ENCODE measurements at places on chromosomes 11 and 22.

GRCh38 chr22:28151151-28151816, 232.2 kb upstream of the PITPNB start:
- DNase-seq = no peak

- no peak for DNase-seq
Observed at GRCh38 chr11:28966951-28967350, 858.8 kb downstream of the METTL15 start.

DNA sequence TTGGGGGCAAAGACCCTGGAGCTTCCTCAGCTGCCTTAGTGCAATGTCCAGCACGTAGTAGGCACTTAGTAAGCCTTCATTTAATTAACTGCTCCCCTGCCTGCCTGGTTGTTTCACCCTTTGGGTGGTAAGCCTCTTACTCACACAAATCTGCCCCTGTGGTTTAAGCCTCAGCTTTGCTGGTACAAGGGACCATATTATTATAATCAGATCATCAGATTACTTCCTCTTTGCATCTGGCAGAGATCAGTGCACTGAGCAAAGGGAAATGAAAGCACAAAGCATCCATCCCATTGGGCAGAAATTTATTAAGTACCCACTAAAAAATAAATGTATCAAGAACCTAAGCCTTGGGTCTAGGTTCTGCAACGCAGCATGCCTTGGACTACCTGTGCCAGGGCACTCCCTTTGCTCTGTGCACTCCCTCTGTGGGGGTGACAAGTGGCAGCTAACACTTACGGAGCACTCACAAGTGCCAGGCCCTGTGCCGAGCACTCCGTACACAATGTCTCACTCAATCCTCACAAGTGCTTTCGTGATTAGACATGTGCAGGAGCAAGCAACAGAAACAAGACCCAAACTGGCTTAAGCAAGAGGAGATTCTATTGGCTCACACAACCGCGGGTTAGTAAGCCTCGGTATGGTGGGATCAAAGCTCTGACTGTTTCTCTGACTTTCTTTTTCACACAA, 34.9 kb upstream of the DAGLA start:
- no peak for DNase-seq

DNA sequence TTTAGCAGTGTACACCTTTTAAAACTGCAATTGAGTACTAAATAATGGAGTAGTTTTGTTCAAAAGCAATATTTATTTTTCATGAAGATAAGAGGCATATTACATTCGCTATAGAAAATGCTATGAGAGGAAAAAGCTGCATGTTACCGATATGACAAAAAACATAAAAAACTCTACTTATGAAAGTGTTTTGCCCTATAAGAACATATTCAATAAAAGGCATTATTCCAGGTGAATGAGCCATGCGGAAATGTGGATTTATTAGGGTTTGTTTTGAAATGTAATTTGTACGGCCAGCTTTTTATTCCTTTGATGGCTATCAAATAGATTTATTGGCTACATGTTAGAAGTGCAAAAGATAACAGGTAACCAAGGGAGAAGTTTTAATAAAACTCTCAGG, 129.3 kb upstream of the DDI1 start:
- no peak for DNase-seq

DNA sequence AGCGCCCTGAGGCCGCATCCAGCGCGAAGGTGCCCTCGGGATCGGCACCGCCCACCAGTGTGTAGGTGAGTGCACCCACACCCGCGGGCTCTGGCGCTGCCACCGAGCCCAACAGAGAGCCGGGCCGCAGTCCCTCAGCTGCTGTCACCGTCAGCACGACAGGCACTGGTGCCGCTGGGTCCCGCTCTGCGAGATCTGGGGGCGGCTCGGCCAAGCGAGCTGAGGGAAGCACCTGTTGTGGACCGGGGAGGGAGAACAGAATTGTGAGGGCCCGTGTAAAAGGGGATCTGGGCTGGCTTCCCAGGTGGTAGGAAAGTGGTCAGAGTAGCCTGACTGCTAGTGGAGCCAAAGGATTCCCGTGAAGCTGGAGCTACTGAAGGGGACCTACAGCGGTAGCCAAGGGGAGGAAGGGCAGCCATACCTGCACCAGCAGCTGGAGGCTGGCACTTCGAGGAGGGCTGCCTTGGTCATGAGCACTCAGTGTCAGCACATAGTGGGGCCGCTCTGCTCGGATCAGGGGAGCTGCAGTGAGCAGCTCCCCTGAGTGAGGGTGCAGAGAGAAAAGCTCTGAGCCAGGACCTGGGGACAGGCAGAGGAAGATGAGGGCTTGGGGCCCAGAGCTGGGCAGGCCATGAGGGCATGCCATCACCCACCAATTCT, 11.5 kb upstream of the TPP1 start:
- DNase-seq = no peak

DNA sequence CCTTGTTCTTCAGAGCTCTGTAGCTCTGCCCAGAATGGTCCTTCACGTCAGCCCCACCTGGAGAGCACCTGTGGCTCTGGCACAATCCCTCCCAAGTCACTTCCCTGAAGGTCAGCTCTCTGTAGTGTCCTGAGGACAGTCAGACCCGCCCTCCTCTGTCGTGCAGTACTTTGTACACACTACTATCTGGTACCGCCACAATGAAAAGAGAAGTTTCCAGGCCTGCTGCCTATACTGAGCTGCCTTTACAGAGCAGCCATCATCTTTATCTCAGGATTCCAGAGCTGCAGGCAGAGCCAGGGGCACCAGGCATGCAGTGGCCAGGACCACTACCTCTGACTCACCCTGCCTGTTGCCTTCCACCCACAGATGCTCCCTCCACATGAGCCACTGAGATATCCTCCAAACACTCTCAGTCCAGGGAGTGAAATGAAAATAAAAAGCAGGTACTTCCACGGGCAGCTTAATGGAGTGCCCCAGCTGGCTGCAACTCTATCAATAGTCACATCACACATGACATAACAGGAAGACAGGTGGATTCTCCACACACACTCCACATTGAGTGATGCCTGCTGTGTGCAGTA, 7.3 kb downstream of the PACSIN2 start:
- no peak for DNase-seq

GRCh38 chr11:107916671-107917241, 11.5 kb upstream of the RAB39A start:
- DNase-seq = no peak

DNA sequence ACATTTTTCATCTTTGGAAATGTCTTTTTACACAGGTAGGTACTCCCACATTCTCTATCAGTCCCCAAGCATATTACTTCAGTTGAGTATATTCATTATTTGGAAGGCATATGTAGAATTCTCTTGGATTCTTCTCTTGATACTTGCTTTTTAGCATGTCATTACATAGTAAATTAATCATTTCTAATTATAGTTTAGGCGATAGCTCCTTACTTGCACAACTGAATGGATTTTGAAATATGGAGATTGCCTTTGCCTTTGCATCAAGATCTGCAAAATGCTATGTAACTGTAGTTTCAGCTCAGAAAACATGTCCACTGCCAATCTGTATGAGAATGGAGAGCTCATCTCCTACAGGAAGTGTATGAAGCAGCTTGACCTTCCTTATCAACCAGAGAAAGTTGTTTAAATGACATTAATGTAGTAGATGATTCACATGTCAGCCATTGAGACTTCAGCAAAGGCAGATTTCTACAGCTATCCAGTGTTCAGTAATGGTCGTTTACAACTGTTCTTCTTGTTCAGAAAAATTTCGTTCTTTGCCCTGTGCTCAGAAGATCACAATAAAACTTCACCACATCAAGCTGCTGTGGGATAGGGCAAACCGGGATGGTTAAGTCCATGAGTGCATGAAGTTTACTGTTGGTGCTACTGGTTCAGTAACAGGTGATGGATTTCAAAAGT, 61.6 kb downstream of the PPP6R3 start:
- no peak for DNase-seq

GRCh38 chr11:74017631-74018030, 8.7 kb upstream of the UCP3 start:
- DNase-seq = no peak

- DNase-seq = no peak
Observed at GRCh38 chr22:33347002-33347401, 288.8 kb upstream of the SYN3 start.

DNA sequence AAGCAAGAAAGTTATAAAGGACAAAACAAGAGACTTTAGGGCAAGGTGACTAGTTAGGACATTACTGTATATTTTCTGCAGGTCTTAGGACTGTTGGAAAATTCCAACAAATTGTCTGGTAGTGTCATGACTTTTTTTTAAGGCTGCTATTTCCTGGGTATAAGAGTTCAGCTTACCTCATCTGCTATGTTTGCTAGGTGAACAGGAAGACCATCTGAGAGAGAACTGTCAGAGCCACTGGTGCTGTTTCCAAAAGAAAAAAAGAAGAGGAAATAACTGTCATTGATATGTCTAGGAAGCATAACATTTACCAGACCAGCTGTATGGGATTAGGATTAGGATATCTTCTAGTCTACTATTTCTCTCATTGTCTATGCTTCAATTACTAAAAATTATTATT, 26.3 kb upstream of the MTCH2 start:
- DNase-seq = no peak

DNA sequence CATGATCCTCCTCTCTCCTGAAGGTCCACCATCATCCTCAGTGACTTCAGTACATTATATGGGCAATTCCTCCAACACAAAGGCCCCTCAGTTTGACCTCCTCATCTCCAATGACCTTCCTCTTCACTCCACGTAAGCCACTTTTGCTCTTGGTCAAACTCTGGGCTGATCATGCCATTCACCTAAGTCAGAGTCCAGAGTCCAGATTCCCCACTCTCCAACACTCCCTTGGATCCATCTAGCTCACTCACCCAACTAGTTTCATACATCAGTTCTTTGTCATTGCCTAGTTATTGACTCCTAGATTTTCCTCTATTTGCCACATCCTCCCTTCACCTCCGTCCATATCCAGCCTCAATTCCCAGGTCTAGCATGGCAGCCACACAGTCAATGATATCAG, 30.5 kb upstream of the TTC12 start:
- DNase-seq = no peak

- no peak for DNase-seq
Observed at GRCh38 chr11:79697905-79698304, 257.1 kb upstream of the TENM4 start.

DNA sequence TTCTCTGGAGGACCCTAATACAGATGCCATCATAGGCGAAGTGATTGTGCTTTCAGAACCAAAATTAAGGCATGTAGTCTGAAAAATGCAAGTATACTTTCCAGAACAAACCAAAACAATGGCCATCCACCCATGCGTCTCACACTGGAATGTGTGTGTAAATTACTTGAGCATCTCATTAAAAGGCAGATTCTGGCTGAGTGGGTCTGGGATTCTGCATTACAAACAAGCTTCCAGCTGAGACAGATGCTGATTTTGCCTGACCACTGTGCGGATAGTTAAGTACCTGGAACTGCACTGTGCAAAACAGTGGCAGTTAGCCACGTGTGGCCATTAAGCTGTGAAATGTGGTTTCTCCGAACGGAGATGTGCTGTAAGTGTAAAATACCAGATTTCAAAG, 26.2 kb downstream of the RRP7A start:
- no peak for DNase-seq

DNA sequence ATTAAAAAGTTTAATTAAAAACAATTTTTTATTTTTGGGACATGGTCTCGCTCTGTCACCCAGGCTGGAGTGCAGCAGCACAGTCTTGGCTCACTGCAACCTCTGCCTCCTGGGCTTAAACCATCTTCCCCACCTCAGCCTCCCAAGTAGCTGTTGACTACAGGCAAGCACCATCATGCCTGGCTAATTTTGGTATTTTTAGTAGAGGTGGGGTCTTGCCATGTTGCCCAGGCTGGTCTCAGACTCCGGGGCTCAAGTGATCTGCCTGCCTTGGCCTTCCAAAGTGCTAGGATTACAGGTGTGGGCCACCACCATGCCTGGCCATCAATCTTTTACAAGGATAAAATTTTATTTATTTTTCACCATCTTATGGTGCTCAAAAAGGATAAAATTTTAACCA, 43.3 kb upstream of the PHOX2A start:
- DNase-seq = no peak

GRCh38 chr11:92180226-92180625, 44.4 kb upstream of the FAT3 start:
- DNase-seq = no peak

DNA sequence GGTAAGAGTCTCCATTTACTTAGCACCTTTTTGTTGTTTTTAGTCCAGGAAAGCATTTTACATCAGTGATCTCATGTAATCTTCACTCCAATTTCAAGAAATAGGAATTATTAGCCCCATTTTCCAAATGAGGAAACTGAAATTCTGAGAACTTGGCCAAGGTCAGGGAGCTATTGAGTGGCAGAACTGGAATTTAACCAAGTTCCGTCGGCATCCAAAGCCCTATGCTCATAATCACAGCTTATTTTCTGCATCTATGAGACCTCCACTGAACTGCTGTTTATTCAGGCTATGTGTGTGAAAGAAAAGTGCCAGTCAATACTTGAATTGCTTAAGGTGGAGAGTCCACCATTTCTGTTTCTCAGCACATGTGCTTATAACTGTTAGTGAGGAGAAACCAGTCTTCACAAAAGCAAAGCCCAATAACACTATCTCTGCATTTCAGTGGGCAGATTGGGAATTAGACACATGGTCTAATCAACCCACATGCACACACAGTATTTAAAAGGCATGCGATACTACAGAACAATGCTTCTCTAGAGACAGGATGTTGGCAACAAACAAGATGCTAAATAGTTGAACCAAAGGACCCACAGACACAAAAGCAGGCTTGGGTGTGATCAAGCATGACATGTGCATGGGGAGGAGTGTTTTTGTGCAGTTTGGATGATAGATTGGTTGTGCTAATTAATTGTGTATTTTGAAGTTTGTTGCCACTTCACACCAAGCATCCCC, 780.6 kb downstream of the OPCML start:
- no peak for DNase-seq

GRCh38 chr11:67309661-67310061, 6.3 kb downstream of the SSH3 start:
- DNase-seq = peak; percentile 72

GRCh38 chr22:31492151-31492550, 2.5 kb upstream of the EIF4ENIF1 start:
- no peak for DNase-seq

DNA sequence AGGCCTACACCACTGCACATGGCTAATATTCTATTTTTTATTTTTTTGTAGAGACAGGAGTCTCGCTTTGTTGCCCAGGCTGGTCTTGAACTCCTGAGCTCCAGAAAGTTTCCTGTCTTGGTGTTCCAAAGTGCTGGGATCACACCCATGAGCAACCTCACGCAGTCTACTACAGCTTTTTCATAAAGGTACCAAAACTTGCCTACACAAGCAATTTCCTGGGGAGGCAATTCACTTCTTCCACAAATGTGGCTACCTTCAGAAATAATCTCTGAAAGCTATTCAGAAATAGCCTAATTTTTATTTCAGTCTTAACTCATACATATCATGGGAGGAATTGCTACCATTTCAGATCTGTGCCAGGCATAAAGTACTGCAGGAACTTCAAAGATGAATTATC, 11.4 kb downstream of the SLC35F2 start:
- no peak for DNase-seq

GRCh38 chr22:29011240-29012100, 50.2 kb downstream of the C22orf31 start:
- DNase-seq = no peak

- DNase-seq = no peak
Observed at GRCh38 chr11:12727563-12728211, 53.5 kb downstream of the TEAD1 start.

Data from aorta (tissue), 5 donors.